Central memory CD8-positive, alpha-beta T cell (primary cell): ENCODE measurements at places on chromosomes 11 and 22.
A peak's percentile ranks its signal among the peaks of the same experiment; 100 is the strongest.

DNA sequence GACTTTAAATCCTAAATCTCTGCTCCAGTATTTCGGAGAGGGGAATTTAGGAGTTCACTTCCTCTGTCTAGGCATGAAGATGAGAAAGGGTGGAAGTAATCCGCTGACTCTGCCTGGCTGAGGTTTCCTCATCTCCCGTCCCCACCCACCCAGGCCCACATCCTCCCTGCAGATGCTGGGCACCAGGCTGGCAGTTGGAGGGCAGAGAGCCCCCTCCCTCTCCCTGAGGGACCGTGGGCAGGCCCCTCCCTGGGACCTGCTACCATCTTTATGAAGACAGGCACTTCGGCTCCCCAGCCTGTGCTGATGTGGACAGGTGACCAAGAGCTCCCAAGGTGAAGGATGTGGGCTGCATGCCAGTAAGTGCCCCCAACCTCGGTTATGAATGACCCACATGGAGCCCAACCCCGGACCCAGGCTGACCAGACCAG, 6.7 kb downstream of the CASTOR1 start:
- DNase-seq, result no peak
- H3K4me1 ChIP-seq, result peaks cover 2% of the 10 kb centered on the region
- H3K27me3 ChIP-seq, result peaks cover 25% of the 10 kb centered on the region
- H3K4me3 ChIP-seq, result no peak overlapping the region

DNA sequence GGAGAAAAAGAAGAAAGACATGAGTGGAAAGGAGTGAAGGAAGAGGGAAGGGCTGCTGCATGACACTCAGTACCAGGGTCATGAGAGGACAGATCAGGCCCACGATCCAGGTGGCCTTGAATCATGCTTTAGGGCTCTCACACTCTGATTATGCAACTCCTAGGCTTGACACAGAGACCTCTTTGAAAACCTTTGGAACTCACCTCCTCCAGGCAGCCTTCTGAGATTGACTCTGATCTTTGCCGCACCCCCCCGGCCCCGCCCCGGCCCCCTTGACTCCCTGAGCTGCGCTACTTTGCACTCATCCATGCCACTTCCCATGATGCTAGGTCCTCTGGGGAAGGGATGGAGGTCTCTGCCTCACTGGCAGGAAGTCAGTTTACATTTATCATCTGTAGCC, 10.7 kb downstream of the PTPN5 start:
- H3K27ac ChIP-seq, result peak overlapping the region; percentile 57
- H3K4me3 ChIP-seq, result no peak overlapping the region
- H3K4me1 ChIP-seq, result peaks cover 9% of the 10 kb centered on the region
- peaks cover 9% of the 10 kb centered on the region for H3K27me3 ChIP-seq

DNA sequence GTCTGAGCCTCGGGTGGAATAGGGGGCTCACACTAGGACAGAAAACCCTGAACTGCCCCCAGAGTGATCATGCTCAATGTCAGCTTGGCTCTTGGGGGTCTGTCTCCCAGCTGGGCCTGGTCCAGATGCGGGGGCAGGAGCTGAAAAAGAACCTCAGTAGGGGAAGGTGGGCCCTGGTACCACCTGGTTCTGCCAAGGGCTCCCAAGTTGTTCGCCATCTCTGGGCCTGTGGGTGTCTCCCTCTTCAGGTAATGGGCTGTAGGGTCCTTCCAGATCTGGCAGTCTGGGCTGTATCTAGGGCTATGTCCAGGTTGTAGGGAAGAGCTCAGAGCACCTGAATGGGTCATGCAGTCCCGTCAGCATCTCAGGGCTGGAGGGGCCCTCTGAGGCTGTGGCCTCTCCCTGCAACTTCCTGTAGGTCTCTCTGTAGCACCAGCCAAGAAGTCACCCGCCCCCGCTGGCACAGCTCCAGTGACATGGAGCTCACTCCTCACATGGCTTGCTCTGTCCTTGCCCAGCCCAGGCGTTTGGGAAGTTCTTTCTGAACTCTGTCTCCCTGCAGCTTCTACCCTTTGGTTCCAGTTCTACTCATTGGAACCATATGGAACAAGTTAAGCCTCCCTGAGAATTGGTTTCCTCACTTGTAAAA, 33.0 kb upstream of the SOX10 start:
- H3K4me1 ChIP-seq, result peaks cover 5% of the 10 kb centered on the region
- H3K27ac ChIP-seq, result peak overlapping the region; percentile 17
- H3K4me3 ChIP-seq, result no peak overlapping the region
- DNase-seq, result no peak
- H3K36me3 ChIP-seq, result no peaks in the 10 kb centered on the region

DNA sequence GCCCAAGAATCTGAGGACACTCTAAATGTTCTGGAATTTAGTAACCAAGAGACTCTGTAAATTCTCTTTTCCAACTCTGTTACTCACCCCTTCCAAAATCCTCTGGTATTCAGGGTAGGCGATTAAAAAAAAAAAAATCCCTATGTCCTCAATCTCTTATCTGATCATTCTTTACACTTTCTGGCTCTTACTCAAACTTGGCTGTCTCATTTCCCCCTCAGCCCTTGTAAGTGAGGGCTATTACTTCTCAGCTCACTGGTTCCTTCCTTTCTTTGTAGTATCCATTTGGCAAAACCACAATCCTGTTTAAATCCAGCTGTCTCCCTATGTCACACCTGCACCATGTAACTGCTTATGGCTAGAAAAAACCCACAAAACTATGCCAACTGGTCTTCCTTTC, 12.7 kb upstream of the MSANTD2 start:
- no peak for DNase-seq
- H3K4me3 ChIP-seq, result no peak overlapping the region
- no peak overlapping the region for H3K27ac ChIP-seq
- no peaks in the 10 kb centered on the region for H3K4me1 ChIP-seq
- H3K27me3 ChIP-seq, result peaks cover 38% of the 10 kb centered on the region
- H3K36me3 ChIP-seq, result no peaks in the 10 kb centered on the region

GRCh38 chr11:117824571-117825537, at the start of gene FXYD2:
TSS of gene FXYD2 (minus strand) at chr11:117824744. CDS start at chr11:117824678, 66 bp downstream.
- no peak for DNase-seq
- H3K4me1 ChIP-seq, result peaks cover 53% of the 10 kb centered on the region
- peaks cover 4% of the 10 kb centered on the region for H3K36me3 ChIP-seq
- H3K27me3 ChIP-seq, result no peaks in the 10 kb centered on the region

DNA sequence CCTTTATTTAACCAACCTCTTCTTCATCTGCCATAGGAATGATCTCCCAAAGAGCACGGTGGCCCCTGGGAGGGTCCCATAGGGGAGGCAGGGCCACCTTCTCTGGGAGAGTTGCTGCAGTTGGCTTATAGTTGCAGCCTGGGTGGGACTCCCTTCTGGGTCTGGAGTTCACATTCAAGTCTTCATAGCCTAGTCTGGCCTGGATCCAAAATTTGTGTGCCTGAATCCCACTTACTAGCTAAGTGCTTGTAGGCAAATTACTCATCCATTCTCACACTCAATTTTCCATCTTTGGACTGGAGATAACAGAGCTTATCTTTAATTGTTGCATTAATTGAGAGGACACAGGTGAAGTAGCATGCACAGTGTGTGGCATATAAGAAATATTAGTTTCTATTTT, 163.6 kb downstream of the GRIK4 start:
- peaks cover 6% of the 10 kb centered on the region for H3K4me1 ChIP-seq
- H3K4me3 ChIP-seq, result no peak overlapping the region
- DNase-seq, result no peak
- no peak overlapping the region for H3K27ac ChIP-seq
- H3K27me3 ChIP-seq, result peaks cover 66% of the 10 kb centered on the region
- no peaks in the 10 kb centered on the region for H3K36me3 ChIP-seq

GRCh38 chr11:131980888-131981668, 610.7 kb downstream of the NTM start:
- H3K4me3 ChIP-seq, result no peak overlapping the region
- H3K4me1 ChIP-seq, result no peaks in the 10 kb centered on the region
- no peaks in the 10 kb centered on the region for H3K27me3 ChIP-seq
- H3K27ac ChIP-seq, result no peak overlapping the region

DNA sequence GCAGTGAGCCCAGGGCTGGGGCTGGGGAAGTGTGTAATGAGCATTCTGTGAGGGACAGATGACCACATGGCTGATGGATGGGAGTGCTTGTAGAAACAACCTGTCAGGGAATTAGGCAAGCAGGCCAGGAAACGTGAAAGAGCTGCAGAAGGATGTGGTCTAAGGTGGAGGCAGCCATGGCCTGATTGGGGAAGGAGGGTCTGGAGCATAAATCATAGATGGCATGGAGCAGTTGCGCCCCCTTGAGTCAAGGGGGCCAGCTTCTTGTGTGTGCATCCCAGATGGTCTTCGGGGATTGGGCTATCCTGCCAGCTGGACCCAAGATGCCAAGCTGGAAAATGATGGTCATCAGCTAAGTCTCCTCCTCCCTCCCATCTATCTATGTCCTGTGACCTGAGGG, 119.4 kb upstream of the CLPB start:
- peaks cover 13% of the 10 kb centered on the region for H3K4me1 ChIP-seq
- no peaks in the 10 kb centered on the region for H3K27me3 ChIP-seq
- H3K27ac ChIP-seq, result no peak overlapping the region
- peak; percentile 22 for DNase-seq
- H3K4me3 ChIP-seq, result no peak overlapping the region

GRCh38 chr11:88709567-88709966, 356.2 kb downstream of the GRM5 start:
- H3K27ac ChIP-seq, result no peak overlapping the region
- H3K27me3 ChIP-seq, result no peaks in the 10 kb centered on the region
- H3K4me3 ChIP-seq, result no peak overlapping the region
- no peak for DNase-seq

DNA sequence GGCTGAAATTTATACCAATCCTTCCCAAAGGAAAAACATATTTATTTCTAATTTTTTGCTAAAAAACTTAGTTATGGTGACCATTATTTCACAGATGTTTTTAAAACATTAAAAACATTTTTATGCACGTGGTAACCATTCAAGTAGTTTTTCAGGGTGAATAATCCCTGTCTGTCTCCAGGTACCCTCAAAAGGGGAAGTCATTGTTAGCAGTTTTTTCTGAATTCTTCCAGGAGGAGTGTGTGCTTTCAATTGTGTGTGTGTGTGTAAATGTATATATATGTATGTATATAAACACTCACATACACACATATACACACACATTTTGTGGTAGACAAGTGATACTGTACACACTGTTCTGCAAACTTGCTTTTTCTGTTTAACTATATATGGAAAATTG, 43.9 kb downstream of the MIAT start:
- no peak overlapping the region for H3K27ac ChIP-seq
- peaks cover 27% of the 10 kb centered on the region for H3K36me3 ChIP-seq
- DNase-seq, result no peak
- H3K4me3 ChIP-seq, result no peak overlapping the region
- peaks cover 54% of the 10 kb centered on the region for H3K4me1 ChIP-seq
- no peaks in the 10 kb centered on the region for H3K27me3 ChIP-seq

- H3K27me3 ChIP-seq, result no peaks in the 10 kb centered on the region
- H3K4me1 ChIP-seq, result no peaks in the 10 kb centered on the region
- no peak overlapping the region for H3K27ac ChIP-seq
These were observed 200.7 kb downstream of the MSANTD4 start for GRCh38 chr11:105821372-105821771.

GRCh38 chr11:89249196-89249595, 71.5 kb downstream of the TYR start:
- H3K36me3 ChIP-seq, result no peaks in the 10 kb centered on the region
- DNase-seq, result no peak
- H3K27me3 ChIP-seq, result no peaks in the 10 kb centered on the region
- H3K4me3 ChIP-seq, result no peak overlapping the region

DNA sequence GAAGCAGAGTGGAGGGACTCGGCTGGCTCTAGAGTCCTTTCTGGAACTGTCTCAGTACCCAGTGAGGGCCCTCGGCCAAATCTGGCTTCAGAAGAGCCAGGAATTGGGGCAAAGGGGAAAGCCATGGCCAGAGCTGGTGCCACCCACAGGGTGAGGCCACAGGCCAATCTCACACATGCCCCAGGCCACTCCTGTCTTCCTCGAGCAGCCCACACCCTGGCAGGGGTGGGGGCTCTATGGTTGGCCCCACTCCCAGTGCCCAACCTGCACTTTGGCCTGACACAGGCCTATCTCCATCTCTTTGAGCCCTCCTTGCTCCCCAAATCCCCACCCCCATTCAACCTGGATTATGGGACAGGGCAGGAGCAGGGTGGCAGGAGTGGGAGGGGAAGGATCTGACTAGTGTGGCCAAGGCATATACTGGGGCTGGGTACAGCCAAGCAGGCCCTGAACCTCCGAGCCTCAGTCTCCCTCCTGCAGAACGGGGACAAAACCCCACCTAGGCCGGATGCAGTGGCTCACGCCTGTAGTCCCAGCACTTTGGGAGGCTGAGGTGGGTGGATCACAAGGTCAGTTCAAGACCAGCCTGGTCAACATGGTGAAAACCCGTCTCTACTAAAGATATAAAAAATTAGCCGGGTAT, 6.9 kb downstream of the TST start:
- peaks cover 4% of the 10 kb centered on the region for H3K36me3 ChIP-seq
- no peak for DNase-seq
- no peak overlapping the region for H3K27ac ChIP-seq
- peaks cover 23% of the 10 kb centered on the region for H3K27me3 ChIP-seq

- H3K27me3 ChIP-seq, result no peaks in the 10 kb centered on the region
- H3K36me3 ChIP-seq, result peaks cover 1% of the 10 kb centered on the region
- no peak overlapping the region for H3K4me3 ChIP-seq
- H3K4me1 ChIP-seq, result peaks cover 5% of the 10 kb centered on the region
- DNase-seq, result no peak
- H3K27ac ChIP-seq, result no peak overlapping the region
These were observed 16.1 kb downstream of the BIK start for GRCh38 chr22:43126501-43127165.

- H3K36me3 ChIP-seq, result no peaks in the 10 kb centered on the region
These were observed 24.4 kb upstream of the PAMR1 start for GRCh38 chr11:35549787-35550186.

- no peak for DNase-seq
- H3K27ac ChIP-seq, result no peak overlapping the region
- peaks cover under 1% of the 10 kb centered on the region for H3K4me1 ChIP-seq
- H3K4me3 ChIP-seq, result no peak overlapping the region
These were observed 12.3 kb upstream of the TUB start for GRCh38 chr11:8068605-8069221.

DNA sequence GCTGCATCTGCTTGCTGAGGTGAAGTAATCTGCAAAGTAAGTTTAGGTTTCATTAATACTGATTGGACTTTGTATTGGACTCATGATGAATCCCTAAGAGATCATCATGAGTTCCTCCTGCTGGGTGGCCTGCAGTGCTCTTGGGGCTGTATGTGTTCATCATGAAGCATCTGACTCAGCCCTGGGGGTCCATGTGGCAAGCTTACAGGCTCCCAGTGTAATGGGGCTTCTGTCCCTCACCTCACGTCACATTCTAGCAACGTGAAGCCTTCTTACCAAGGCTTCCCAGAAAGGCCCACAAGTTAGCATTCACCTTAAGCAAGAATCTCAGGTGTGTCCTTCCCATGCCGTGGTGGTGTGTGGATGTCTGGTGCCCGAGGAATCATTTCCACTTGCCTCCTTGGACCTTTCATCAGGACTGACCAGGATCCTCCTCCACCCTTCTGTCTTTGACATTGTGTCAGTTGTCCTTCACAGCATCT, 23.7 kb downstream of the CRKL start:
- H3K27ac ChIP-seq, result peak overlapping the region; percentile 81
- H3K36me3 ChIP-seq, result peaks cover 28% of the 10 kb centered on the region
- H3K4me1 ChIP-seq, result peaks cover 88% of the 10 kb centered on the region
- DNase-seq, result no peak
- H3K27me3 ChIP-seq, result no peaks in the 10 kb centered on the region

- H3K27ac ChIP-seq, result no peak overlapping the region
- H3K4me1 ChIP-seq, result no peaks in the 10 kb centered on the region
- H3K4me3 ChIP-seq, result no peak overlapping the region
- peaks cover 2% of the 10 kb centered on the region for H3K36me3 ChIP-seq
These were observed 357.6 kb downstream of the BRD1 start for GRCh38 chr22:49469896-49470740.
